ENCODE measurements at places on chromosomes 6 and 20.
A peak's percentile ranks its signal among the peaks of the same experiment; 100 is the strongest.

- DNase-seq, result no peak
These were observed 25.7 kb downstream of the DSE start for GRCh38 chr6:116396441-116396840.

DNA sequence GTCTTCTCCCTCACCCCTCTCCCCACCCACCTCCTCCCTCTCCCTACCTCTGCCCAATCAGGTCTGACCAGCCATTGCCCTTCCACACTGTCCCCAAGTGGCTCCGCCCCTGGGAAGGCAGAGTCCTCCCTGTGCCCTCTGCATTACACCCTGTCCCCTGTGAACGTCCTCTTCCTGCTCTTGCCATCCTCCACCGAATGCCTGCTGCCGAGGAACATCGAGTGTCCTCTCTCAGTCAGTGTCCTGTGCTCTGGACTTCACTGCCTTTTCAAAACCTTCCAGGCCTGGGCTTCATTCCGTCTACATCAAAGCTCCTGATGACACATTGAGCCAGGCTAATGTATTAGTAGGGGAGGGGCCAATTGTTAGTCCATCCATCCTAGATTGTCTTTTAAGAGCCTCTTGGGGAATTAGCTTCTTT is 3.3 kb upstream of the PACSIN1 start:
- DNase-seq, result no peak

DNA sequence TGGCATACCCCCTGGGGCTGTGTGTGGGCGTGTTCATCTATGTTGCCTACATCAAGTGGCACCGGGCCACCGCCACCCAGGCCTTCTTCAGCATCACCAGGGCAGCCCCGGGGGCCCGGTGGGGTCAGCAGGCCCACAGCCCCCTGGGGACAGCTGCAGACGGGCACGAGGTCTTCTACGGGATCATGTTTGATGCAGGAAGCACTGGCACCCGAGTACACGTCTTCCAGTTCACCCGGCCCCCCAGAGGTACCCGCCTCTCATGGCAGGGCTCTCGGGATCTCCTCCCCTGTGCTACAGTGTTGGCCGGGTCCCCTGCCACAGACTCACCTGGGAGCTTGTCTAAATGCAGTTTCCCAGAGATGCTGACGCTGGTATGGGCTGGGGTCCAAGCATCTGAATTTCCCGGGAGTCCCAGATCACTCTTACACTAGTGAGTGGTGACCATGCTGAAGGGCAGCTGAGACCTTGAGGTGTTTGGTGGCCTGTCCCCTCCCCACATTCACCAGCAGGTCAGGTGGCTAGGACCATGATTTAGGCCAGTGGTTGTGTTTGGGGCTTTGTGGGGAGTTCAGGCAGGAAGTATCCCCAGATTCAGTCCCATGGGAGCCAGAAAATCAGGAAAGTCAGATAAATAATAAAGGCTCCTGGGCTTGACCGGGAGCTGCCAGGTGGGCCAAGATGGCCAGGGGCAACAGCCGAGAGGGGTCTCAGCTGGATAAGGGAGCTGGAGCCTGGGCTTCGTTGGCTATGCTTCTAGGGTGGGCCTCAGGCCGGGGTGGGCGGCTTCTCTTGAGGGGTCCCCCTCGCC is 11.8 kb downstream of the ENTPD6 start:
- DNase-seq, result no peak

DNA sequence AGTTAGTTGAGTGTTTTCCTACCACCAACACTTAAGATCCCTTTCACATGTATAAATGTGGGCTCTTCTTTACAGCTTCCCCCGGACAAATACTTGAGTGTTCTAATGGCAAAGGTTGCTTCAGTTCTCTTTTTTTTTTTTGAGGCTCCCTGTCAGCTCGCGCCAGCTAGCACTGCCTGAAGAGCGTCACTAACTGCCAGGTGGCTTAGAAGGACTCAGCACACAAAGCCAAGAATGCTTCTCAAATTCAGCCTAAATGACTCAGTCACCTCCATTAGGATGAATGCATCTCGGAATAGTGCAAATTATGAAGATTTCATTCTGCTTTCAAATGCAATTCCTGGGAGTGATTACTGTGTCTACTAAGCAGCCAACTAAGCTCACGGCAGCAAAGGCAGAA is 150.7 kb upstream of the BTBD3 start:
- peak; percentile 36 for DNase-seq

DNA sequence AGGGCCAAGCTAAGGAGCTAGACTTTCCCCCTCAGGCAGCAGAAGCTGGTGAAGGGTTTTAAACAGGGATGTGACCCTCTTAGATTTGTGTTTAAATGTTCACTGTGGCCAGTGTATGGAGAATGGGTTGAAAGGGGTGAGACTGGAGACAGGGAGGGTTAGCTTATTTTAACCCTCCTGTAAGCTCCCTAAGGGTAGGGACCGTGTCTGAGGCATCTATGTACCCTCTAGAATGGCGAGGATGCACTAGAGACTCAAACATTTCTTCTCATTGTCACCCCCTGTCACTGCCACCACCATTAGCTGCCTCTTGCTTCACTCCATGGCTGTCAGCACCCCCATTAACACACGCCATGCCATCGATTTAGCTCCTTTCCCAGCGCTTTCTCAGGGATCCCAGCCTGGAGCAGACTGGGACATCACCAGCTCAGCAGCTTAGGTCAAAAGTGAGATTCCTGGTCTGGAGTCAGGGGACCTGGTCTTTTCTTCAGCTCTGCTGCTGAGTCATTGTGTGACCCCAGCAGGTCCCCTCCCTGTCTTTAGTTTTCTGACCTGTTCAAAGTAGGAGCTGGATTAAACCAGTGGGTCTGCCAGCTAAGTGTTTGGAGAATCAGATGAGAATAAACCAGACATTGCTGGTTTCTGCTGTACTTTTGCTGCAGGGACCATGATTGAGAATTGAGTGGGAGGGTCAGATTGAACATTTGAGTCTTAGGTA is 1.1 kb upstream of the SLC22A7 start:
- DNase-seq, result no peak

- no peak for DNase-seq
These were observed 41.4 kb upstream of the ARID1B start for GRCh38 chr6:156735751-156736150.

GRCh38 chr6:38935051-38935450 is 113.5 kb upstream of the GLP1R start:
- DNase-seq, result no peak

GRCh38 chr6:47484616-47485015 is 7.0 kb downstream of the CD2AP start:
- DNase-seq, result no peak

- peak; percentile 26 for DNase-seq
These were observed 12.0 kb upstream of the DTNBP1 start for GRCh38 chr6:15674690-15675386.

DNA sequence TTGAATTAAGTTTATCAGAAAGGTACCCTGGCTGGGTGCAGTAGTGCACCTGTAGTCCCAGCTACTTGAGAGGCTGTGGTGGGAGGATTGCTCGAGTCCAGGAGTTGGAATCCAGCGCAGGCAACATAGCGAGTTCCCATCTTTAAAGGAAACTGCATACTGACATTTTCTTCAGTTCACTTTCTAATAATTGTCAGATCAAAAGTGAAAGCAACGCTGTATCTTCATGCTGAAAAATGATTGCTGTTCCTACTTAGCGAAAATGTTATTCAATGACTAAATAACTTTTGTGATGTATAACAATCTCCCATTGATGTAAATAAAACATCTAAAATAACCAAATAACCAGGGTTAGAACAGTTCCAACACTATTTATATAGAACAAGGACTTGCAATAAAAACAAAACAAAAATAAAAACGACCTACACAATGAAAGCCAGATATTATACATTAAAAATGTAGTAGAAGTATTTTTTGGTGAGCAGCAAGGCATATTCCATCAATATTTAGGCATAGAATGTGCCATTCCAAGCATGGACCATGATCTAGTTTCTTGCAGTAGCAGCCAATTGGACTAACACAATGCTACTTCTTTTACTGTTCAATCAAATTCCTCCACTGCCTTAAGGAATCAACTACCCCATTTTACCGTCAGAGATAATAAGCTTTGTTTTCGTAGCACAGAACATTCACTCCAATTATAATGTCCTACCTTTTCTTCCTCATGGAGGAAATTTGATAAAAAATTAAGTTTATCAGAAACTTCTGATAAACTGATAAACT is 1.5 kb downstream of the LATS1 start:
- peak; percentile 8 for DNase-seq

DNA sequence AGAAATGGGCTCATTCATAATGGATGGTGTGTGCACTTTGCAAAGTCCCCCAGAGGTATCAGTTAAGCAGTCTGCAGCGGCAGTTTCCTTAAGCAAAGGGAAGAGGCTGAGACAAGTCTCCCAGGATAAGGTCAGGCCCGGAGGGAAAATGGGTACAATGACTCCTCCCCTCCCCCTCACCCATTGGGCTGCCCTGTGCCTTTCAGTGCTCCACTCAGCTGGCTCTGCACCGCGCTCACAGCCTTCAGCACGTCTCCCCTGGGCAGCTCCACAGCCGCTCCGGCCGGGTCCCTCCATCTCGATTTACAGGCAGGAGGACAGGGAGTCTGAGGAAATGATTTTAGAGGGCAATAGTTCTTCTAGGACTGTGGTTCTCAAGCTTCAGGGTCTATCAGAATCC is 264.8 kb downstream of the LRFN2 start:
- DNase-seq, result no peak

GRCh38 chr6:139586273-139586672 is 211.8 kb upstream of the CITED2 start:
- DNase-seq, result no peak

DNA sequence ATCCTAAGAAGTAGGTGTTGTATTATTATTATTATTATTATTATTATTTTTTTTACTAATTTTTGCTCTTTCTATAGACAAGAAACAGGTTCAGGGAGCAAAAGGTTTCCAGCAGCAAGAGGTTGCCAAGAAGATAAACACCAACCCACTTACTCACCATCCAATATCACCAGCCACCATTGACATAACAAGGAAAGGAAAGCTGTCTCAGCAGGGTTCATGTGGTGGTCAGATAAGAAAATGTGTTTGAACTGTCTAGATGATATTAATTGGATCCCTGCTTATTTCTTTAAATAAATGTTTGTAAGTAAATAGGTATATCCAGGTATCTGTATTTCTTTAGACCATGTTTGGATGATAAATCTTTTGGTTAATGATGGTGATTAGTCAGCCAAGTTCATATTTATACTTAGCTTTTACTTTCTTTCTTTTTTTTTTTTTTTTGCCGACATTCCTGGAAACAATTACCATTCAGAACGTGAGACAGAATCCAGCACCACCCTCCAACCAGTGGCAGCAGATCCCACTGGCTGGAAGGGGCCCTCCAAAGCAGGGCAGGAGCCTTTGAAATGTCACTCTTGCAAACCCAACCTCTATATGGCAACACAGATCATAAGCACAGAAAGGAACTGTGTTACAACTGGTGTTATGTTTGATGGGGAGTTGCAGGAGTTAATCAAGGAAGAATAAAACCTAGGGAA is 139.2 kb upstream of the ECI2 start:
- DNase-seq, result no peak

DNA sequence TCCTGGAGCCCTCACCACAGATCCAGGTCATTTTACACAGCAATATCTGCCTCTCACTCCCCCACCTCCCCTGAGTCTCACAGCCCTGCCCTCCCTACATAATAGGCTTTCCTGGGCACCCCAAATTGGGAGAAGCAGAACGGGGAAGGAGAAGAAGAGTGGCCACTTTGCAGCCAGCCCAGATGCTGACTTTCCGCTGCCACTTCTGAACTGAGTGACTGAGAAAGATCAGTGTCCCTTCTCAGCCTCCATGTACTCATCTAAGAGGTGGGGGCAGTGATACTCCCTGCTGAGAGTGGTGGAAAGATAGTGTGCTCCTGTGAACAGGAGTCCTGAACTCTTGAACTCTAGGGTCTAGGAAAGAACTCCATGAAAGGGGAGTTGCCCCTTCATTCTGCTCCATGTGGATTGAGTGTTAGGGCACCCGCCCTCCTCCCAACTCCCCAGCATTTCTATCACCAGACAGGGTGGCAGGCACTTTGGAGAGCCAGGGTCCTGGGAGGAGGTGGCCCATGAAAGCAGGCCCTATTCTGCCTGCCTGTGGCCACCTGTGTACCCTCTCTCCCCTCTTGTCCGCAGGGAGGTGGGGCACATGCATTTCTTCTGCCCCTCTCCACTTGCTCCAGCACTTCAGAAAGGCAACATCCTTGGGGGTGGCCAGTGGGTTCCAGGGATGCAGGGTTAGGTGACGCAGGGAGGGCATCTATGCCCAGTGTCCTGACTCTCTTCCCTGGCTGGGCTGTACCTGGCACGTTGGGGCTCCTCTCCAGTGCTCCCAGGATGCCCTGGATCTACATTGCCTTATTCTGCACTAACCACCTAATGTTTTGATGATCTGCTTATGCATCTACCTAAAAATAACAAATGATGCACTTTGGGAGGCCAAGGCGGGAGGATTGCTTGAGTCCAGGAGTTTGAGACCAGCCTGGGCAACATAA is 38.3 kb upstream of the MRPS18A start:
- DNase-seq, result no peak

GRCh38 chr6:106856227-106856874 is 118.2 kb downstream of the CD24 start:
- DNase-seq, result no peak

DNA sequence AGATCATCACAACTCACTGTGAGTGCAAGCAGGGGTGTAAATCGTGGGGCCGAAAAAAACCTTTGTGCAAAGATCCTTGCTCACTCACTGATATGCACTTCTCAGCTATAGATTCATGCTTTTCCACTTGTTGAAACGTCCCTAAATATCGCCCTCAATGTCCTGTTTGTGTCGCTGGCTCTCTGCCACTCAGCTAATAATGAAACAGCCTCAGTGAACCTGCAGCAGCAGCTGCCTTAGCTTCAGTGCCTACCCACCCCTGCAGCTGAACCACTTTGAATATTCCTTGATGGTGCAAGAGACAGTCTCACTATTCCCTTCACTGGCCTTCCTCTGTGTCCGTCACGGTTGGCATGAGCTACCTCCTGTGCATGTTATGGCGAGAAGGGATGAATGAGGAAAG is 128.9 kb upstream of the NAA20 start:
- peak; percentile 55 for DNase-seq

DNA sequence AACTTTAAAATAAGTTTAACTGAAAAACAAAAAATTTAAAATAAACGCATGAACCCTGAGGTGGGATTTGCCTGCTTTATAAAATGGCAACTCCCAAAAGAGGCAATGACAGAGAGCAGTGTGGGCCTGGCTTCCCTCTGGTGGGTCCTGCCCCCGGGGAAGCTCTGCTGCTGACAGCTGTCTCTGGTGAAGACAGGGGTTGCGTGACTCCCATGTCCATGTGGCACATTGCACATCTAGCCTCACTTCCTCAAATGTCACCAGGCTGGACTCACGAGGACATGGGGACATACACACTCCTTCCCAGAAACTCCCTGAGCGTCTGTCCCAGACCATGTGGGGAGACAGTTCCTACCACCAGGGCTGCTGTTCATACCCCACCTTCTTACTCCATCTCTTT is 66.2 kb downstream of the ABHD12 start:
- peak; percentile 79 for DNase-seq

DNA sequence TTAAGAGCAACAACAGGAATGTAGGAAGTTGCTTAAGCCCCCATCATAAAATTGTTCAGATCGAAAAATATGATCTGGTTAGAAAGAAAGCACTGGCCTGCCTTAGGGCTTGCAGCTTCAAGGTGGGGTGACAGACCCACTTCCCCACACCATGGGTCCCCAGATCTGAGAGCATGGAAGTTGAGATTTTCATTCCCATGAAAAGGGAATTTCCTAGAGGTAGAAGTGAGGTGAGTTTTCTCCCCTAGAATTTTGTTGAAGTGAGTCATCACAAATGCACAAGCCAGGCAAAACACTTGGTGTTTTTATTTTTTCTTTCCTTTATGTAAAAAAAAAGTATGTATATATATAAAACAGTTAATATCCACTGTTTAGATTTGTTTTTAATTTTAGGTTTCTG is 213.6 kb upstream of the SUPT3H start:
- DNase-seq, result no peak

- peak; percentile 64 for DNase-seq
These were observed 580.3 kb upstream of the GJE1 start for GRCh38 chr6:141552463-141552862.

GRCh38 chr20:50724851-50725723 is 6.3 kb upstream of the PARD6B start:
- DNase-seq, result peak; percentile 58

Data from muscle of leg (tissue), 16 donors.